ENCODE measurements at places on chromosomes 6 and 20.

DNA sequence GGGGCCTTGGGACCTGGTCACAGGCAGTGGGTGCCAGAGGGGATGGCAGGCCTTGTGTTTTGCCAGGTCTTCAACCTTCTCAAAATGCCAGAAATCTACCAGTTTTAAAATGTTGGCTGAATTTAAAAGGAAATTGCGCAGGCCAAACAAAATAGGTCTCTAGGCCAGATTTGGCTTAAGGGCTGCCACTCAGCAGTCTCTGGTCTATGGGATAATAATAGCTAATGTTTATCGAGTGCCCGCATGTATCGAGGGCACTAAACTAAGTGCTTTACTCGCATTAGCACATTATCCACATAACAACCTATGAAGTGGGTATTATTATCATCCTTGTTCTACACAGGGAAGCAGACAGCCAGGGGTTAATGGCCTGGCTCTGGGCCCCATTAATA lies 11.0 kb downstream of the E2F3 start:
- no peak for DNase-seq

DNA sequence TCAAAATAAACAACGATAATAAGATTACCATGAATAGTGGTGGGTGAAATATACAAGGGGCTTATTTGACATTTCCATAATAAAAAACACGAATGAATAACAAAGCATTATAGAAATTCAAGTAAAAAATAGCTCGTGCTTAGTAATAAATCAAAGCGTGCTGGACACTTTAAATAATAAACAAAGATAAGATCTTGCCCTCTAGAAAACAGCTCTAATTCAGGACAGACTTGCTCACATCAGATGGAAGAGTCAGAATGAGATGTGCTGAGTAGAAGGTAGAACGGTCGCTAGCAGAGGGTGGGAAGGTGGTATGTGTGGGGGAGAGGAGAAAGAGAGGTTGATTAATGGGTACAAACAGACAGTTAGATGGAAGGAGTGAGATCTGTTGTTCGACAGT lies 27.3 kb downstream of the PSMB1 start:
- no peak for DNase-seq

GRCh38 chr6:3683331-3683730 lies 68.2 kb downstream of the PXDC1 start:
- DNase-seq: no peak

GRCh38 chr20:64222851-64223525 lies 32.6 kb upstream of the PCMTD2 start:
- DNase-seq: no peak

DNA sequence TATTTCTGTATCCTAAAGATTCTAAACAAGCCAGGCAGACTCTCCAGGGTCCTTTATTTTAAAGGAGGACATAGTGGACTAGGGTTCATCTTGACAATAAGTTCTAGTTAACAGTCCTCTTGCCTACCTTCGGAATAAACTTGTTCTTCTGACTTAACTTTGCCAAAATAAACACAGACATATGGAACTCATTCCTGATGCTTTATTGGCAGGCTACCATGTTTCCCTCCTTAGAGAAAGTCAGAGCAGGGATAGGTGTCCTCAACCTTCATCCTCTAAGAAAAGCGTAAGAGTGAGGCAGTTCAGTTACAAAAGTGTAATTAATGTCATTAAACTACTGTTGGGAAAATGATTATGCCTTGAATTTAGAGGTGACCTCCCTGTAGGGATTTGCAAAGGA lies 46.9 kb upstream of the NRSN1 start:
- no peak for DNase-seq
